Fibroblast of villous mesenchyme (primary cell): ENCODE measurements at places on chromosomes 13 and 19. TPM values are rescaled to one million over a fixed set of nuclear protein-coding genes. Genes with fewer than 3 reads are reported as not detected.

GRCh38 chr13:23323946-23324709 lies 109.4 kb downstream of the SACS start:
- DNase-seq = no peak

- peak; percentile 75 for DNase-seq
Measured at GRCh38 chr13:100131863-100132574, 43.1 kb downstream of the PCCA start.

- DNase-seq = peak; percentile 89
Measured at GRCh38 chr13:97274829-97275649, 52.9 kb downstream of the MBNL2 start.

CLEC17A gene
- total RNA-seq = not detected in 2 replicates

GRCh38 chr13:28435917-28436316 lies 59.0 kb downstream of the FLT1 start:
- DNase-seq = no peak

ZNF416 gene
- 4.5 and 6.9 TPM in 2 replicates for total RNA-seq

DNA sequence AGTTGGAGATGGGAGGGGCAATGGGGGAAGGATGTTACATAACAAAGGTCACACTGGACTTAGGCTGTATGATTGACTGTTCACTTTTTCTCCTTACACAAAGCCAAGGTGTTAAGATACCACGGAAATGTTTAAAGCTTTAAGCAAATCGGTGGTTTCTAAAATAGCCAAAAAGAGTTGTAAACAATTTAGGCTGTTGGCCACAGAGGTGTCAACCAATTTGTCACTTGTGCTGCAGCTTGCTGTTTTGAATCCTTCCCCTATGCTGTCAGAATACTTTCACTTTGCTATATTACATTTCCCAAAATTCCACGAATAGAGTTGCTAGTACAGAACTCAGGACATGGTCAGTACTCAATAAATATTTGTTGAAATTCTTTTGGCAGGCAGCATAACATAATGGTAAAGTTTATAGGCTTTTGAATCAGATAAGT lies 149.3 kb downstream of the VWA8 start:
- peak; percentile 20 for DNase-seq

MYH14 gene
- total RNA-seq = not detected in 2 replicates

DNA sequence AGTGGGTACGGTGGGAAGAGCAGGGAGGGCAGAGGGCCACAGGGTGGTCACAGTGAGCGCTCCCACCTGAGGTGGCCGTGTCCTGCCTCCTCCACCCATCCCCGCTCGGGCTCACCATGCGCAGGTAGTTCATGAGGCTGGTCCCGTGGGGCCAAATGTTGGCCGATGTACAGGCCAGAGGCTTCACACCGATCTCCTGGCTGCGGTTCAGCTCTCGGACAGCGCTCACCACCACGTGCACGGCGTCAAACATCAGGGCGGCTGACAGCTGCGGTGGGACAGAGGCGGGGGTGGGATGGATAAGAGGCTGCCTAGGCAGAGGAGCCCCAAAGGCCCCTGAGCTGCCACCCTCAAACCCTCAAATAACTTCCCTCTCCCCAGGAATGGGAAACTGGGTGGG lies 15.8 kb downstream of the GRIK5 start:
- no peak for DNase-seq

CD37 gene
- not detected in 2 replicates for total RNA-seq

- no peak for DNase-seq
Measured at GRCh38 chr13:50125304-50125553, 110.0 kb downstream of the KCNRG start.

DNA sequence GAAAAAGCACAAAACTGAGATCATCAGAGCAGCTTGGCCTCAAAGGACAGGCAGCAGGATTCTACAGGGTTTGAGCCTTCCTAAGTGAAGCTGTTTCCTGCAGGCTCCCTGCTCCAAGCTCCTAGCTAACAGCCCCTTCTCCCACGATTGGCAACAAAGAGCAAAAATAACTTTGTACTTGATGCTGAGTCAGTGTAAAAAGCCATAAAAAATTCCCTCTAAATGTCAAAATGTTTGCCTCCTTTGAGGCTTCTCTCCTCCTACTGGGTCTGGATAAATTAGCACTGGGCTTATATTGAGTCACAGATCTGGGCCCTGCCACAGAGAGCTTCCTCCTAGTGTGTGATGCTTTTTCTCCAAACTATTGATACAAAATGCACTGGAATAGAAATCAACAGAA lies 153.3 kb downstream of the TNFRSF19 start:
- DNase-seq = peak; percentile 80
